Effector memory CD4-positive, alpha-beta T cell (primary cell): ENCODE measurements at places on chromosomes 7 and 10.

DNA sequence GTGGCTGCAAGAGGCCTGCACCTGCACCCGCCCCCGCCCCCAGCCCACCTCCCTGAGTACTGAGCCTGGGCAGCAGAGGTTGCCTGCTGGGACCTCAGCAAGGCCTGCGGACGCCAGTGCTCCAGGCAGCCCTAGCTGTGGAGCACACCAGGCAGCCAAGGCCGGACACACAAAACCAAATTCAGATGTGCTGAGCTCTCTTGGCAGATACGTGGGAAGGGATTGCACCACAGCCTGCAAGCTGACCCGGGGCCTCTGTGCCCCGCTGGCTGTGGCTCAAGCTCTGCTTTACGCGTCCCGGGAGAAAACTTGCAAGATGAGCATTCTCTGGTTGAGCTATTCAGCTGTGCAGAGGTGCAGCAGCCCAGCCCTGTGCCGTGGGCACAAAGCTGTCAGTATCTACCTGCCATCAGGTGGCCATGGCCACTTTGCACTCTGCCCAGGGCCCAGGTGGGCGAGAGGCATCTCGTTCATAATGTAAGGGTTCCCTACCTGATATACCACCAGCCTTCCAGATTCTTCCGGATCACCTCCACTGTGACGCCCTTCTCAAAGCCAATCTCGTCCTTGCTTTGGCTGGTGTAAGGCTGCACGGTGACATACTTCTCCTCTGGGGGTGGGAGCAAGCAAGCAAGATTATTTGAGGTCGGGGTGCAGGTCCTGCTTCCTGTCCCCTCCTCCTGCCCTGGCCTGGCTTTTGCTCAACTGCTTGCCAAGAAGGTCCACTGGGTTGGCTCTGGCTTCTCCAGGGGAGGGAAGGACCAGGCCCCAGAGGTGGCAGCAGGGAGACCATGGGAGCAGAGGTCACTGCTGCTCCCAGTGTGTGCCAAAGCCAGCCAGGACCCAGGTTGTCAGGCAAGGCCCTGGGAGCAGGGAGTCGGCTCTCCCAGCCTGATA, 123.4 kb downstream of the NEURL1 start:
- no peak for DNase-seq

GRCh38 chr7:7203813-7204575, 21.6 kb downstream of the C1GALT1 start:
- no peak for DNase-seq

DNA sequence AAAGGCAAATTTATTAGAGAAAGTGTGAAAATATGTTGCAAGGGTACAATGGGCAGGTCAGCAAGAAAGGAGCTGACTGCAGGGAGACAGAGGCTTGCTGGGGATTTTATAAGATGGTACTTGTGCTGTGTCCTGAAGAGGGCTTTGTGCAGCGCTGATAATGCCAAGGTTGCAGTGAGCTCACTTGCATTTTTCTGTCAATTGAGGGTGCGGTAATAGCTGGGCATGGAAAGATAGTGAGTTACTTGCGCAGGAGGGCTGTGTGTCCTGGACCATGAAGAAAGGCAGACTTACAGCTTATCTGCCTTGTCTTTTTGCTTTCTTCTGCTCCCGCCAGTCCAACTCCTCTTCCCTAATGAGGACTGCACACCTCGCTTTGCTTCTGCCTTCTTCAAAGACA, 12.5 kb downstream of the CDC123 start:
- no peak for DNase-seq

GRCh38 chr10:55158633-55159032, 357.6 kb upstream of the PCDH15 start:
- DNase-seq = no peak

GRCh38 chr10:14648946-14649345, 125.8 kb downstream of the FAM107B start:
- no peak for DNase-seq

DNA sequence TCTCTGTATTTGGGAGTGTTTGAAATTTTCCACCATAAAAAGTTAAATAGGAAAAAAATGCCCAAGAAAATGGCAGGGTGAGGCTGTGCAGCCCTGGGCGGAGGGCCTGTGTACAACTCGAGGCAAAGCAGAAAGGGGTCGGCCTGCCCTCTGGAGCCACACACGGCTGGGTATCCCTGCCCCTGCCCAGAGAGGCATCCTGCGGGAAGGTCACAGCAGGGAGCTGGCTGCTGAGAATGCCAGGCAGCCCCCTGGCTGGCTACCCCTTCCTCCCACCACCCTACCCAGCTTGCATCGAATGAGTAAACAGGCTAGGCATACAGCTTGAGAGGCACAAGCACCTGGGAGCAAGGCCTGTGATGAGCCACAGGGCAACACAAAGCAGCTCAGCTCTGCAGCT, 46.1 kb downstream of the CAMK2B start:
- DNase-seq = no peak

DNA sequence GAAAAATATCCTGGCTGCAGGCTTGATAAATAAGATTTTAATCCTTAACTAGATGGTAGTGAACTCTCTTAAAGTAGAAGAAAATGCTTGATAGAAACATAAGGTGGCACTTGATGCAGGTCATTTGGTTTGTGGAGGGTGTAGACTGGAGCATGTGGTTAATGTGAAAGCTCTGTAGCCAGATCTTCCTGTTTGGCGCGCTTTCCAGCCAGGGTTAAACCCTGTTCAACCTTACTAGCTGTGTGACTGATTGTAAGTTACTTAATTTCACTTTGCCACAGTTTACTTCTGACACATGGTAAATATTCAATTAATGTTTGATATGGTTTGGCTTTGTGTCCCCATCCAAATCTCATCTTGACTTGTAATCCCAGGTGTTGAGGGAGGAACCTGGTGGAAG, 394.0 kb downstream of the REEP3 start:
- DNase-seq = no peak

- no peak for DNase-seq
These were observed 56.3 kb downstream of the LHPP start for GRCh38 chr10:124517931-124518330.
